ENCODE measurements at places on chromosomes 7 and 10. TPM values are rescaled to one million over a fixed set of nuclear protein-coding genes. Genes with fewer than 3 reads are reported as not detected.

DNA sequence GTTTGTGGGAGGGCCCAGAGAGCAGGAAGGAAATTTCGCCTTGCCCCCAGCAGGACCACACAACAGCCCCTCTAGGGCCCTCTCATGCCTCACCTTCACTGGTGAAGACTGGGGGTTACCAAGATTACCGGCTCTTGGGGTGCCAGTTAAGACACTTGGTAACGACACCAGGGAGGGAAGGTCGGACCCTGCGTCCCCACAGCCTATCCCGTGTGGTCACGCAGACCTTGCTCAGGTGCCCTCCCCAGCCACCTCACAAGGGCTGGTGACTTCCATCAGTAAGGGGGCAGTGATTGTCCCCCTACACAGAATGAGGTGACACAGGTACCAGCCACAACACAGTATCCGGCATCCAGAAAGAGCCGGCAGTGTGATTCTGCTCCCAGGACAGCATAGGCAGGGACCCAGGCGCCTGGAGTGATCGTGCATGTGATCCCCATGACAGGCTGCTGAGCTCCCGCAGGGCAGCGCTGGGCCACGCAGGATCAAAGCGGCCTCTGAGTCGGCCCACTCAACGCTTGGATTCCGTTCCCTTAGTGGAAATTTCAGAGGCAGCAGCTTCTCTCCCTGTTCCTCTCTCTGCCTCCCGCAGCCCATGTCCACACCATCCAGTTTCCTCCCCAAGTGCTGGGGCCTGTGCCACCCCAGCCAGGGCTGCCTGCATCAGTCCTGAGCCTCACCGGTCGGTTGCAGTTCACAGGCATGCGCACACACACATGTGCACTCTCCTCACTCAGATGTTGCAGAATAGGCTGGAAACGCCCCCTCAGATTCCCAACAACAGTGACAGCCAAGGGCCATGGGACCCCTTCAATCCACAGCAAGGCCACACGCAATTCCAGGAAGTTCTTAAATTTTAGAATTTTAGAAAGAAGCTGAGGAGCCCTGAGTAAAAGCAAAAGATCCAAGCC, 35.8 kb downstream of the CAMK2B start:
- DNase-seq = peak; percentile 24

DNA sequence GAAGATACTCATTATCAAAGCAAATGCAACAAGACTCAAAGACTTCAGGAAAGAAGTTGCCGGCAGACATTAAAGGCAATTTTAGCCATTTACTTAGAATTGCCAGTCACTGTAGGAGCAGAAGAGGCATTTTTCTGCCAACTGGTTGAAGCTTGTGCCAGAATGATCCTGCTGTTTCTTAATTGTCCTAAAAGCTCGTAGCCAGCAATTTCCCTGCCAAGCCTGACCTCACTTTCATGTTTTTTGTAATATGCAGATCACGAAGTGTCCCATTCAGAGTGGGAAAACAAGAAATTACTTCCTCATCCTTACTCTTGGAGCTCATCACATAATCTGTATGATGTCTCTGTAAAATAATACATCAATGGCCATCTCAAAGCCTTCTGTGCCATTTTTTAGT, 130.9 kb upstream of the ANKRD1 start:
- DNase-seq = peak; percentile 57

- DNase-seq = no peak
These were observed 243.0 kb upstream of the KLF6 start for GRCh38 chr10:4028027-4028471.

OR2A25 gene
- total RNA-seq = not detected

DNA sequence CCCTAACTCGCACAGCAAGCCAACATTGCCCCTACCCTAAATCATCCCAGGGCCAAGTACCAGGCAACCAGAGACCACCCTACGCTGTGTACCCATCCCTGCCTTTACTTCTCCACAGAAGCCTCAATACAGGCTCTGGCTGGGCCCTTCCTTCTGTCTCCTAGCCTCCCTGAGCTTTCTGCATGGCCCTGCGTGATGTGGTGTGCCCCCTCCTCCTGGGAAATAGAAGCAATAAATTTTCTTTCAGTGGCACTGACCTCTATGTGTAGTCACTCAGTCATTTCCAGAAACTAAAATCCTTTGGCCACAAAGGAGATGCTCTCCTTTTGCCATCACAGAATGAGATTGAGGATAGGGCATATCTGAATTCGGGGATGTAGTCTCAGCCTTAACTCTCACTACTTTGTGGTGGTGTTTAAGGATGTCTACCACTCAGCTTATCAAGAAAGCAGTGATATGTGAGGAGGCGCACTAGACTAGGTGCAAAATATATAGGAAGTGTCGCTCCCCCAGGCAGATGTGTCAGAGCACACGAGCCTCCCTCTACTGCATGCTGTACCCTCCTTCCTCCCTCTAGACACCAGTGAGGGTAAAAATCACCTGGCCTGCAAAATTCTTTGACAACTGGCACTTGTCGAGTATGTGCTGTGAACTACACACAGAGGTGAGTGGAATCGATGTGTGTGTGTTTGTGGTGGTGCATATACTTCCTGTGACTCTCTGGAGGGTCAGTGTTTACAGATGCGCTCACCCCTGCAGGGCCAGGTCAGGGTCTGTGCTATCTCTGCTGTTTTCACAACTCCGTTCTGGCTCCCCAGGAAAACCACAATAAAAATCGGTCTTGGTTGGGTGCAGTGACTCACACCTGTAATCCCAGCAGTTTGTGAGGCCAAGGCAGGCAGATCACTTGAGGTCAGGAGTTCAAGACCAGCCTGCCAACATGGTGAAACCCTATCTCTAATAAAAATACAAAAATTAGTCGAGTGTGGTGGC, 825.9 kb upstream of the IGFBP3 start:
- no peak for DNase-seq

GRCh38 chr10:21675157-21675796, 141.2 kb downstream of the MLLT10 start:
- no peak for DNase-seq

DNA sequence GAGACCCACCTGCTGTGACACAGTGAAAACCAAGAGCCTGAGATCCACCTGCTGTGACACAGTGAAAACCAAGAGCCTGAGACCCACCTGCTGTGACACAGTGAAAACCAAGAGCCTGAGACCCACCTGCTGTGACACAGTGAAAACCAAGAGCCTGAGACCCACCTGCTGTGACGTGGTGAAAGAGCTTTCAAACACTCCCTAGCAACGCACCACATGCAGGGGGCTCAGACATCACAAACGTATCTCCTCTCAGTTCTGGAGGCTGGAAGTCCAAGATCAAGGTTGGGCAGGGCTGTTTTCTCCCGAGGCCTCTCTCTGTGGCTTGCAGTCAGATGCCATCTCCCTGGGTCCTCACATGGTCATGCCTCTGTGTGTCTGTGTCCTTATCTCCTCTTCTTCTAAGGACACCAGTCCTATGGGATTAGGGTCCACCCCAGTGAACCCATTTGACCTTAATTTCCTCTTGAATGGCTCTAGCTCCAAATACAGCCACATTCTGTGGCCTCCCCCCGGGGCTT, 43.8 kb downstream of the INSIG1 start:
- no peak for DNase-seq

GRCh38 chr7:47370461-47371042, 211.4 kb downstream of the TNS3 start:
- no peak for DNase-seq

- DNase-seq = no peak
These were observed 136.8 kb downstream of the LCOR start for GRCh38 chr10:96968682-96969423.

GRCh38 chr10:132106431-132106830, 40.7 kb downstream of the JAKMIP3 start:
- no peak for DNase-seq

PRSS37 gene
- total RNA-seq = not detected

DNA sequence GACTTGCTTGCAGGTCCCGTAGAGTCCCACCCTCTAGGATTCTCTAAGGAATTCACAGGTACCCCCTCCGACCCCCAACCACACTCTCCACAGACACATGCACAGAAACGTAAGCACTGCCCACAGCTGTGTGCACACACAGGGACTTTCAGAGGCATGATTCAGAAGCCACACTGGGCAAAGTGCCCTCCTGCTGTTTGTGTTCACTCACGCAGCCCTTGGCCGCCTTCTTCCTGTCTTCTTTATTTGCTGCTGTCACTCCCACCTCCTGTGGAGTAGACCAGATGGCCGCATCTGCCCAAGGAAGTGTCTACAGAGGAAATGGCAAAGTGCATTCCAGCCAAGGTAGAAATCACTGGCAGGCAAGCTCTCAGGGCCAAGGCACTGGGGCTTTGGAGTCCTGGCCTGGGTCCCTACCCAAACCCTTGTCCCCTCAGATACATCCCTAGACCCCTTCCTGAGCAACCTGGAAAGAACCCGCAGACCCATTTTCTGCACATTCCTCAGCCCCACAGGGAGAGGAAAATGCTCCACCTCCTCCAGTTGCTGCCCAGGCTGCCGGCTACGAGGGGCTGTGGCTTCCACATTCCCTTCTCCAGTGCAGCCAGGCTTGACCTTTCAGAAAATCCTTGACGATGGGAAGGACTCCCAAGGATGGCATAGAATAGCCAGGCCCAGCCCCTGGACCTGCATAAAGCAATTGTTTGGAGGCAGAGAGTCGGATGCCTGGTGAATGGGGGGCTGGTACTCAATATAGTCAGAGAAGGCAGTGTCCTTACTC, 21.6 kb upstream of the GIMAP8 start:
- no peak for DNase-seq

TAF5 gene
- 1.6 TPM for total RNA-seq

KIAA1217 gene
- 31.3 TPM for total RNA-seq

BRI3 gene
- total RNA-seq = 156 TPM

EGFR gene
- 13.3 TPM for total RNA-seq

NEBL gene
- 488 TPM for total RNA-seq

WNT8B gene
- not detected for total RNA-seq

DNA sequence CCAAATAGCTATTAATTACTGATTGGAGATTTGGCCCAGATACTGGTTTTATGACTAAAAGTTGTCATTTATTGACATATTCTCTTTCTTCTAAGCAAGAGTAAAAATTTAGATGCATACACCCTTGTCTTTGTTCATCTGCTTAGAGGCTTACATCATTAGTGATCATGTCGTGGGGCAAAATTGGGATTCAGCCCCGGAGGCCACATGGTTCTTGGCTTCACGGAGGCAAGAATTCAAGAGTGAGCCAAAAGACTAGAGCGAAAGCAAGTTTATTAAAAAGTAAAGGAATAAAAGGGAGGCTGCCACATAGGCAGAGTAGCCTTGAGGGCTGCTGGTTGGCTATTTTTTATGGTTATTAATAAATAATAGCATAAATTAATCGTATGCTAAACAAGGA, 41.1 kb downstream of the MINPP1 start:
- DNase-seq = no peak

DNA sequence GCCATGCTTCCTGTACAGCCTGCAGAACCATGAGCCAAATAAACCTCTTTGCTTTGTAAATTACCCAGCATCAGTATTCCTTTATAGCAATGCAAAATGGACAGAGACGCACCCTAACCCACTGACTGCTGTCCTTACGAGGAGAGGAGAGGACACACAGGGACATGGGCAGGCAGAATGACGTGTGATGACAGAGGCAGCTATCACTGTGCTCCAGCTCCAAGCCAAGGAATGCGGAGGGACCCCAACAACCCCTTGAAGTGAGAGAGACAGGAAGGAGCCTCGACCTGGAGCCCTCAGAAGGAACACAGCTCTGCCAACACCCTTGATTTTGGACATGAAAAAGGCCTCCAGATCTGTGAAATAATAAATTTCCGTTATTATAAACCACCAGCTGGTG, 46.6 kb upstream of the EBF3 start:
- DNase-seq = no peak

- no peak for DNase-seq
These were observed 20.5 kb downstream of the ZRANB1 start for GRCh38 chr10:124962421-124962820.
